ENCODE measurements at places on chromosomes 3 and 15. TPM values are rescaled to one million over a fixed set of nuclear protein-coding genes. Genes with fewer than 3 reads are reported as not detected.

DNA sequence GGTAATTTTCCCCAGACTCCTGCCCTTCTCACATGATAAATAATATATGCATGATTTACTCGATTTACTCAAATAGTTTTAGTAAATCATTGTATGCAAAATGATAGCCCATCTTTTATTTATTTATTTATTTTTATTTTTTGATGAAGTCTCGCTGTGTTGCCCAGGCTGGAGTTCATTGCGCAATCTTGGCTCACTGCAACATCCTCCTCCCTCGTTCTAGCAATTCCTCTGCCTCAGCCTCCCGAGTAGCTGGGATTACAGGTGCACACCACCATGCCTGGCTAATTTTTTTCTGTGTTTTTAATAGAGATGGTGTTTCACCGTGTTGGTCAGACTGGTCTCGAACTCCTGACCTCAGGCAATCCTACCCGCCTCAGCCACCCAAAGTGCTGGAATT lies 343.8 kb upstream of the PLSCR5 start:
- no peak for DNase-seq

DNA sequence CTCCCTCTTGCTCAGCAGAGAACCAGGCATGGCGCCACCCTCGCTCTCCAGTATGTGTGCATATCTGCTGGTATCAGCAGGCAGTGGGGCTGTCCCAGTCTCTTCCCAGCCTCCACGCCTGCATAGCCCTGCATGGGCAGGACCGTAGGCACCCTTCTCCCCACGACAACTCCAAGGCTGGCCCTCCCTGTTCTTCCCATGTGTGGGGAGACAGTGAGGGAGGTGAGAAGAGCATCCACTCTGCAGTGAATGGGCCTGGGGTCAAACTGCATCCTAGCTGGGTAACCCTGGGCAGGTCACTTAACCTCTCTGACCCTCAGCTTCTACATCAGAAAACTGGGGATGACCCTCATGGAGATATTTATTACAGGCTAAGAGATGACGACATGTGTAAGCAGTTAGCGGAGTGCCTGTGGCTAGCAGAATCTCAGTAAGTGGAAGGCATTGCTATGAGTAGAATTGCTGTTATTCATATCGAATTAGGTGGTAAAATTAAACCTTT lies 13.3 kb upstream of the SSUH2 start:
- DNase-seq, result no peak

DNA sequence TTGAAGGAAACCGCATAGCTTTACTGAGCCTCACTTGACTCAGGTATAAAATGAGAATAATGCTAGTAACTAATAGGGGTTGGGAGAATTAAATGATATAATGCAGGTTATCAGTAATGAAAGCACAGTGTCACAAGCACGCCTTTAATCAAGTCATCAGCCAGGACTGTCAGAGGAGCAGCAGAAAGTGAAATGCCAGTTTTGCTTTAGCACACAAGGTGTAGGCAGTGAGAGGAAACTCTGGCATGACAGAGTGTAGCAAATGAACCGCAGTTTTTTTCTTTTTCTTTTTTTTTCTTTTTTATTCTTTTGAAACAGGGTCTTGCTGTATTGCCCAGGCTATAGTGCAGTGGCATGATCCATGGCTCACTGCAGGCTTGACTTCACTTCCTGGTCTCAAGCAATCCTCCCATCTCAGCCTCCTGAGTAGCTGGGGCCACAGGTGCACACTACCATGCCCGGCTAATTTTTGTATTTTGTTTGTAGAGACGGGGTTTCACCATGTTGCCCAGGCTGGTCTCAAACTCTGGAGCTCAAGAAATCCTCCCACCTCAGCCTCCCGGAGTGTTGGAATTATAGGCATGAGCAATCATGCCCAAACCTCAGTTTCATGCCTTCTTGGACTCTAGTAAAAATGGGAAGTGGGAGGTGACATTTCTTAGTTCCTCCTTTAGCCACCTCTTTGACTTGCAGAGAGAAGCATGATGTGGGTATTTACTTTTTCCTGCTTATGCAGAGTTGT lies 9.7 kb upstream of the SCAANT1 start:
- DNase-seq, result no peak

ABHD5 gene
- 14.8 TPM for total RNA-seq

FANCD2OS gene
- not detected for total RNA-seq

Data from fibroblast of villous mesenchyme (primary cell).